ENCODE measurements at places on chromosomes 4 and X. TPM values are rescaled to one million over a fixed set of nuclear protein-coding genes. Genes with fewer than 3 reads are reported as not detected.

Gene SLC10A4
- total RNA-seq, result 0.10 TPM

Gene GPC3
- not detected for total RNA-seq

Gene MAP3K15
- total RNA-seq, result under 0.01 TPM

Gene GAGE12F
- total RNA-seq, result not detected

Gene SHROOM4
- total RNA-seq, result 63.4 TPM

Gene ABCE1
- total RNA-seq, result 206 TPM

Gene CT45A7
- total RNA-seq, result not detected

Gene IL1RAPL2
- total RNA-seq, result not detected

Gene SPANXC
- total RNA-seq, result not detected

Gene SORCS2
- under 0.01 TPM for total RNA-seq

Gene TNMD
- total RNA-seq, result not detected

Gene ARMCX4
- 5.7 TPM for total RNA-seq

Gene UBQLN2
- total RNA-seq, result 12.0 TPM

Gene PDE6B
- 1.5 TPM for total RNA-seq

Gene GAB3
- 18.0 TPM for total RNA-seq

Gene SLC25A6
- total RNA-seq, result 381 TPM

Gene XAGE2
- not detected for total RNA-seq

Gene CDKL2
- 0.29 TPM for total RNA-seq

Gene VEGFD
- total RNA-seq, result 0.65 TPM

Gene RELL1
- 235 TPM for total RNA-seq

Gene AR
- 14.9 TPM for total RNA-seq

Gene ANOS1
- total RNA-seq, result 4.2 TPM

Gene RASL11B
- not detected for total RNA-seq

Gene LGI2
- total RNA-seq, result not detected

Gene GPR119
- total RNA-seq, result not detected

Gene ZFYVE28
- 8.5 TPM for total RNA-seq

Gene ADAMTS3
- total RNA-seq, result 1.6 TPM

Gene ANKRD50
- 65.2 TPM for total RNA-seq

Gene BTK
- not detected for total RNA-seq

Gene PDCL2
- not detected for total RNA-seq

Gene COL25A1
- total RNA-seq, result 0.33 TPM

Gene HERC3
- total RNA-seq, result 8.2 TPM

Gene TKTL1
- not detected for total RNA-seq

Gene FTSJ1
- 75.7 TPM for total RNA-seq

Gene FGFRL1
- 19.5 TPM for total RNA-seq

Gene UGT8
- not detected for total RNA-seq

Gene AGA
- 26.8 TPM for total RNA-seq

Gene HSFX4
- total RNA-seq, result not detected

Gene ATP8A1
- total RNA-seq, result 15.0 TPM

Gene DAPP1
- total RNA-seq, result not detected

Gene AFF2
- under 0.01 TPM for total RNA-seq

Gene SRPX
- total RNA-seq, result 108 TPM

Gene FAM149A
- not detected for total RNA-seq

Gene VEGFC
- total RNA-seq, result 30.4 TPM

Measured in vein endothelial cell (primary cell).